Natural killer cell (primary cell): ENCODE measurements at places on chromosomes 2 and 18. TPM values are rescaled to one million over a fixed set of nuclear protein-coding genes. Genes with fewer than 3 reads are reported as not detected.

DNA sequence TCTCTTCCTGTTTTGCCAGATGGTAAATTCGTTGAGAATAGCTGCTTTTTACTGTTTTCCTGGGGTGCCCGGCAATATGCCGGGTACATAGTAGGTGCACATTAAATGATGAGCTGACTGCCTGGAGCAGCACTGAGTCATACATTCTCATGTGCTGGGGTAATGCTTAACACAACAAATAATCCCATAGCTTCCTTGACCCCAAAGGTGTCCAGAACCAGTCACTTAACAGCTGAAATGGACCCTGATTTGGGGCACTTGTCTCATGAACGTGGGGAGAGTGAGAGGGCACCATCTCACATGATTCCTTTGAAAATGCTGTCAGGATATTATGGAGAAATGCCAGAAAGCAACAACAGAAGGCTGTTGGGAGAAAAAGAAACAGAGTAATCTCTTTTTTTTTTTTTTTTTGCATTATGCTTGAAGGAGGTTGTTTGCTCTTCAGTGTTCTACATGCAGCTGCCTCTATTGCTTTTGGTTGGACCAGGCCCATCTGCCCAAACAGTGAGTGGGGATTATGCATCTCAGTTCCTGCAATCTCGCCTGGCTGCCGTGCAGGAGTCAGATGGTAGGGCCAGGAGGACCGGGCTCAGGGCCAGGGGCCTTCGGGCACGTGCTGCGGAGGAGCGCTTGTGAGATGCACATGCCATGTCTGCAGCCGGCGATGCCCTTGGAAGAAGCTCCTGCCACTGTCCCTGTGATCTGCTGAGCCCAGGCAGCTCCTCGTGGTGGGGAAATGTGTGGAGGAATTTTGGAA is 162.1 kb downstream of the SH3RF3 start:
- H3K4me3 ChIP-seq, result no peak overlapping the region
- no peaks in the 10 kb centered on the region for H3K4me1 ChIP-seq
- H3K36me3 ChIP-seq, result no peaks in the 10 kb centered on the region
- no peak for DNase-seq
- no peak overlapping the region for H3K27ac ChIP-seq
- no peaks in the 10 kb centered on the region for H3K27me3 ChIP-seq

DNA sequence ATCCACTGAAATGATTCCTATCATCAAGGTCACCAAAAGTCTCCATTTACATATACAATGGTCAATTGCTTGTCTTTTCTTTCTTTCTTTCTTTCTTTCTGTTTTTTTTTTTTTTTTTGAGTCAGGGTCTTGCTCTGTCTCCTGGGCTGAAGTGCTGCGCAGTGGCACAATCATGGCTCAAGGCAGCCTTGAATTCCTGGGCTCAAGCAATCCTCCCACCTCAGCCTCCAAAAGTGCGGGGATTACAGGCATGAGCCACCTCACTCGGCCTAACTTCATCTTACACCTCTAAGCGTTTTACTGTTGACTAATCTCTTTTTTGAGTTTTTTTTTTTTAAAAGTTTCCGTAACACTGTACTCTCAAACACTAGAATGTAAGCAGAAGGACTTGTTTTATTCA is 867 bp downstream of the SF3B6 start:
- peak overlapping the region; percentile 89 for H3K27ac ChIP-seq
- H3K4me1 ChIP-seq, result peaks cover 17% of the 10 kb centered on the region
- peaks cover 20% of the 10 kb centered on the region for H3K36me3 ChIP-seq
- H3K27me3 ChIP-seq, result no peaks in the 10 kb centered on the region
- DNase-seq, result no peak
- peak overlapping the region; percentile 94 for H3K4me3 ChIP-seq

- H3K4me3 ChIP-seq, result no peak overlapping the region
- H3K27me3 ChIP-seq, result no peaks in the 10 kb centered on the region
- no peaks in the 10 kb centered on the region for H3K4me1 ChIP-seq
- no peaks in the 10 kb centered on the region for H3K36me3 ChIP-seq
- DNase-seq, result no peak
These were observed 548.5 kb downstream of the SLC4A3 start for GRCh38 chr2:220175967-220176366.

FOXD4L1 gene
- total RNA-seq, result not detected

CCDC121 gene
- 0.42 TPM for total RNA-seq

KLHL14 gene
- not detected for total RNA-seq

APLF gene
- total RNA-seq, result 3.8 TPM

- H3K4me1 ChIP-seq, result peaks cover 17% of the 10 kb centered on the region
- H3K27me3 ChIP-seq, result no peaks in the 10 kb centered on the region
- no peak overlapping the region for H3K4me3 ChIP-seq
These were observed 28.9 kb downstream of the MYCN start for GRCh38 chr2:15969214-15969613.

- DNase-seq, result no peak
- H3K4me1 ChIP-seq, result no peaks in the 10 kb centered on the region
- H3K4me3 ChIP-seq, result no peak overlapping the region
- no peaks in the 10 kb centered on the region for H3K36me3 ChIP-seq
- H3K27ac ChIP-seq, result no peak overlapping the region
These were observed 56.7 kb upstream of the EPB41L3 start for GRCh38 chr18:5600378-5601071.

GRCh38 chr2:239200646-239201530 is 199.9 kb downstream of the HDAC4 start:
- H3K27me3 ChIP-seq, result no peaks in the 10 kb centered on the region
- no peak overlapping the region for H3K4me3 ChIP-seq
- no peak overlapping the region for H3K27ac ChIP-seq

- H3K27me3 ChIP-seq, result no peaks in the 10 kb centered on the region
- DNase-seq, result no peak
- H3K4me1 ChIP-seq, result peaks cover 2% of the 10 kb centered on the region
- H3K4me3 ChIP-seq, result no peak overlapping the region
- H3K36me3 ChIP-seq, result no peaks in the 10 kb centered on the region
- no peak overlapping the region for H3K27ac ChIP-seq
These were observed 179.4 kb downstream of the LCLAT1 start for GRCh38 chr2:30626397-30626796.

DNA sequence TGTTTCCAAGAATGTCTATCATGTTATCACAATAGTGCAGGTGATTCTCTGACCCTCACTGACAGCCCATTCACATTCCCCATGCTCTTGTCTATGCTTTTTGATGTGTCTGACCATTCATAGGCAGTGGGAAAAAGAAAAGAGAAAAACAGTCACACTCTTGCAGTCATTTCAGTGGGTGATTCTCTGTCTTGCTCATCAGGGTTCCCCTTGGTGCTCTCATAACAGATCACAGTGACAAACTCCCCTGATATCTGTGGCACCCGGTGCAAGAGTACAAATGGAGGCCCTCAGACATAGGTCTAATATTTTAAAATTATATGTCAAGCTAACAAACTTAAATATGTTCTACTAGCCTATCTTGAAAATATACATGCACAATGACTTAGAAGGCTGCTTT is 72.7 kb upstream of the PPP1CB start:
- H3K27ac ChIP-seq, result no peak overlapping the region
- no peak overlapping the region for H3K4me3 ChIP-seq
- H3K36me3 ChIP-seq, result no peaks in the 10 kb centered on the region
- no peak for DNase-seq

GRCh38 chr2:178579006-178579405 is 98.7 kb downstream of the PLEKHA3 start:
- no peaks in the 10 kb centered on the region for H3K4me1 ChIP-seq
- no peaks in the 10 kb centered on the region for H3K27me3 ChIP-seq
- H3K36me3 ChIP-seq, result peaks cover 13% of the 10 kb centered on the region

GRCh38 chr18:63062246-63062645 is 257.3 kb downstream of the BCL2 start:
- no peaks in the 10 kb centered on the region for H3K4me1 ChIP-seq
- no peak for DNase-seq
- no peak overlapping the region for H3K4me3 ChIP-seq
- H3K36me3 ChIP-seq, result no peaks in the 10 kb centered on the region

BBS5 gene
- 1.5 TPM for total RNA-seq

CD207 gene
- not detected for total RNA-seq

DNA sequence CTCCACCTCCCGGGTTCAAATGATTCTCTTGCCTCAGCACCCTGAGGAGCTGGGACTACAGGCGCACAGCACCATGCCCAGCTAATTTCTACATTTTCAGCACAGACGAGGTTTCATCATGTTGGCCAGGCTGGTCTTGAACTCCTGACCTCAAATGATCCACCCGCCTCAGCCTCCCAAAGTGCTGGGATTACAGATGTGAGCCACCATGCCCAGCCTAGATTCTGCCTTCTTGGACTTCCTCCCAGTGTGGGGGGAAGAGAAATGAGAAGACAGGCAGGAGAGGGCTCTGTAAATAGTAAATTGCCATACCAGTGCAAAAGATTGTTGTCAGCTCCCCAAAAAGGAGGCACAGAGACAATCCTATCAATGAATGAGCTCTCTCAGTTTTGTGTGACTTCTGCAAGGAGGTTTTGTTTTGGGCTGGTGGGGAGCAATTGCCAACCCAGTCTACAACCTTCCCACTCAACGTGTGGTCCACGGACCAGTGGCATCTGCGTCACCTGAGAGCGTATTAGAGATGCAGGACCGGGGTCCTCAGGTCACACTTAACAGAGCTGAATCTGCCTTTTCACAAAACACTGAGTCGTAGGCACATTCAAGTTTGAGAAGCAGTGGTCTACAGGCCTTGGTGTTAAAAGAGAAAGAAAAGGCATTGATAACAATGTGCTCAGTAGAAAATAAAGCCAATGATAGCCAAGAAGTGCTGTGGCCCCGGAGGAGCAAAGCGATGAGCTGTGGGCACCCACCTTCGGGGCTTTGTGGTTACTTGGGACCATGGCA is 78.1 kb downstream of the MYCN start:
- no peak overlapping the region for H3K27ac ChIP-seq
- DNase-seq, result no peak
- no peaks in the 10 kb centered on the region for H3K4me1 ChIP-seq
- H3K27me3 ChIP-seq, result peaks cover 4% of the 10 kb centered on the region
- no peak overlapping the region for H3K4me3 ChIP-seq
